NCI-H1105 treated with DMSO at 0.1 percent for 48 hours (cell line): ENCODE measurements at places on chromosomes 12 and 14.

- no peak for DNase-seq
These were observed 591 bp upstream of the IRF9 start for GRCh38 chr14:24160499-24160849.

DNA sequence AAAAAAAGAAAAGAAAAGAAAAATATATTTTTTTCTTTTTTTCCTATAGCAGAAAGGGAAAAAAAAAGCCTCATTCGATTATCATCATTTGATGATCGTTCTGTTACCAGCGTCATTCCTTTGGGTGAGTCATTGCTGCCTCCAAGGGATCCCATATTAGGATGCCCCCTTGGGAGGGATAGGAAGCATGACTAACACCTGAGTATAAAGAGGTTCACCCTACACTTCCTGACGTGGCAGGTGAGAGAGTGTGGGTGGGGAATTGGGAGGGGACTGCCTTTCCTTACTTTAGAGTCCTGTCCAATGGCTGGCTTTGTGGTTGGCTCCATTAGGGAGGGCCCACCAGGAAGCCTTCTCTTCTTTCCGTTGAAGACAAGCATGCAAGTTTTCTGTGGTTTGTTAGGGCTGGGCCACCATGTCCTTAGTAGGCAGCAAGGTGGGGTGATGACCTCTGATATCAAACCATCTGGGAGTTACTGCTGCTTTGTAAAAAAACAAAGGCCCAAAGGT is 56.1 kb upstream of the FUT8 start:
- DNase-seq: no peak

DNA sequence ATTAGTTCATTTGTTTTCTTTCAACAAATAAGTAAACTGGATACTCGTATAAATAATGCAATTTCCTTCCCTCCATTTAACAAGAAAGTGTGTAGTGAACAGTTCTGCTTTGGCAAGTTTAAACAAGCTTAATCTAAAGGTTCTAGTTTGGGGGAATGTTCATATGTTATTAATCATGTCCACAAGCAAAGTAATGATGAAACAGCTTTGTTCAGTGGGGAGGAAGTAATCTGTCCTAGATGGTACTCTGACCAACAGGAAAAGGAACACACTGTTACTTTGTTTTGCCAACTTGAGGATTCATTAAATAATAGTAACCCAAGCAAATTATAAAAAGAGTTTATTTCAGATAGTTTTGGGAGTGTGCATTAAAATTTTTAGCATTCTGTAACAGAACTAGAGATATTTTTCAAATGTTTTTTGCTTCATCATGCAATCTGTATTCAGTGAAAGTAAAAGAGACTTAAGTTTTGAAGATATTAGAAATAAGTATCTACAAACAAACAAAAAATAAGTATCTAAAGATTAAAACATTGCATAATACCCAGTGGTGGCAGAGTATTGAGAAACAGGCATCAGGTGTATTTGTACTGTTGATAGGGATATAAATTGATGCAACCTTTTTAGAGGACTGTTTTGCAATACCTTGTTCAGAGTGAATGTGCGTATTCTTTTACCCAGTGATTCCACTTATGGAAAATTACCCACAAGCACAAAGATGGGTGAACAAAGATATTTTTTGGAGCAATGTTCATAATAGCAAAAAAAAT is 61.1 kb downstream of the RAB35 start:
- no peak for DNase-seq

- DNase-seq: no peak
These were observed 229.4 kb downstream of the CHST11 start for GRCh38 chr12:104686196-104686595.

GRCh38 chr12:33267641-33268040 is 172.0 kb downstream of the SYT10 start:
- DNase-seq: no peak

- no peak for DNase-seq
These were observed 39.4 kb downstream of the RTN1 start for GRCh38 chr14:59831121-59831730.

GRCh38 chr12:69719336-69720316 is 19.0 kb upstream of the RAB3IP start:
- no peak for DNase-seq

DNA sequence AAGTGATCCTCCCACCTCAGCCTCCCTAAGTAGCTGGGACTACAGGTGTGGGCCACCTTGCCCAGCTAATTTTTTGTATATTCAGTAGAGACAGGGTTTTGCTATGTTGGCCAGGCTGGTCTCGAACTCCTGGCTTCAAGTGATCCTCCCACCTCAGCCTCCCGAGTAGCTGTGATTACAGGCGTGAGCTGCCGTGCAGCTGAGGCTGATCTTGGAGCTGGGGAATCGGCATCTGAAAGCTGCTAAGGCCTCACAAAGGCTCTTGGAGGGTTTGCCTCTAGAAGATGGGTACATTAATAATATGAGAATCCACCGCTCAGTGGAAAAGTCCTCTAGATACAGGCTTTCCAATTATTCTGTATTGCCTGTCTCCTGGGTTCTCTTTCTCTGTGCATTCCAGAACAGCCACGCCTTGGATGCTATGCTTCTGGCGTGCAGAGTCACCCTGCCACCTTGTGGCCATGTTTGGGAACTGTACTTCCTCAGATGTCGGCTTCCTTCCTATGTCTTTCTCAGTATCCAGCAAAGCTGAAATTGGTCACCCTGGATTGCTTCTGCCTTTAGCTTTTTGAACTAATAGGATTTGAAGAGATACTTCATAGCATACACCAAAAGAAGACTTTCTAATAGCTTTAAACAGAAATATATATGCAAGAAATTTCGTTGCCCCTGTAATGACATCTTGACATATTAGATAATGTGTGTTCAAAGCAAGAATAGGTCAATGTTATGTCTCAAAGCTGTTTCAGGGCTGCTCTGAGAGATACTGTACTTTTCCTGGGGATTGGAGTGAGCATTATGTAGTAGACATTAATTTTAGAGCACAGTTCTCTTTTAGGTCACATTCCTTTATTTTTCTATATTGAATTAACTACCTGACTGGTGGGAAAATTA is 75.4 kb downstream of the SNAPC1 start:
- DNase-seq: peak; percentile 75

- no peak for DNase-seq
These were observed 109.1 kb downstream of the VCPKMT start for GRCh38 chr14:50007123-50007903.
